Activated CD8-positive, alpha-beta memory T cell treated with anti-CD3 and anti-CD28 coated beads for 1 hour (primary cell): ENCODE measurements at places on chromosomes 1 and 21.

DNA sequence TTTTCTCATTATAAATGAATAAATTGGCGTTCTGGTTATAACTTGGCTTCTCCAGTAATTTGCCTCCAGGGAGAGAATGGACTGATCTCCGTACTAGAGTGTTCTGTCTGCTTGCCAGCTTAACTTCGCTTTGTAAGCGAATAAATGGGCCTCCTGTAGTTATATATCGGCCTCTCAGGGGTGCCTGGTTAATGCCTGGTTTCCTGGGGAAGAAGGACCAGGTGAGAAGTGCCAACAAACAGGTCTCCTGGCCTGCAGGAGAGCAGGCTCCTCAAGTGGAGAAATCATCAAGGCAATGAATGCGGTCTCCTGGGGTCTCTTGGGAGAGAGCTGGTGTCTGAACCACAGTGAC, 107.4 kb upstream of the SERBP1 start:
- DNase-seq, result no peak

DNA sequence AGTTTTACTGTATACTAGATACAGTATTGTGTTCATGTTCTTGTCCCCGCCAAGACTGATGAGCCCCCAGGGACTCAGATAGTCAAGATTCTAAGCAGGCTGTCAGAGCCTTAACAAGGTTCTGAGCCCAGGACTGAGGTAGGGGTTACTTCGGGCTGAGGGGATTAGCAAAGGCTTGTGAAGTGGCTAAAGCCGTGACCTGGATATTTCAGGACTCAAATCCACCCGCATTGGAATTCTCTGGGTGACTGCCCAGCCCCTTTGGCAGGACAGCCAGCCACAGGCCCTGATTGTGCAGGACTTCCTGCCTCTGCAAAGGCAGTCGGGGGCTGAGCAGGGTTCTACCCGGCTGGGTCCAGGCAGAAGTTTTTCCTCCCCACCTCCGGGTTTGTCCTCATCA, at the start of gene PLA2G5:
Gene PLA2G5, plus strand, starts transcription at position 321 of the 400 bp plus-strand sequence. CDS start 14,637 bp downstream, outside the sequence.
- DNase-seq, result no peak

DNA sequence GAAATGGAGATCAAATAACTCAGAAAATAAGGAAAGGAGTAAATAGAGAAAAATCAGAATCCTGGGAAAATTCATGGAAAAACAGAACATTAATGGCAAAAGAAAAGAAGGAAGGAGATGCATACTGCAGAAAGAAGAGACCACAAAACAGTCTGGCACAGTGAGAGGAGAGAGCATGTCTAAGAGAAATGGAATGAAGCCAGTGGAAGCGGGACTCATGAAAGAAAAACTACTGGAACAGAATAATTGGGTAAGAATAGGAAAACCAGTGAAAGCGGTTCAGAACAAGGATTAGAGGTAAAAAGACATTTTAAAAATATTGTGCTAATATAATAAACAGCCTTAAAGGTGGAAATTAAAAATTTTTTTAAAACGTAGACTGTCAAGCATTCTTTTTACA, 93.6 kb upstream of the GREM2 start:
- DNase-seq, result no peak

DNA sequence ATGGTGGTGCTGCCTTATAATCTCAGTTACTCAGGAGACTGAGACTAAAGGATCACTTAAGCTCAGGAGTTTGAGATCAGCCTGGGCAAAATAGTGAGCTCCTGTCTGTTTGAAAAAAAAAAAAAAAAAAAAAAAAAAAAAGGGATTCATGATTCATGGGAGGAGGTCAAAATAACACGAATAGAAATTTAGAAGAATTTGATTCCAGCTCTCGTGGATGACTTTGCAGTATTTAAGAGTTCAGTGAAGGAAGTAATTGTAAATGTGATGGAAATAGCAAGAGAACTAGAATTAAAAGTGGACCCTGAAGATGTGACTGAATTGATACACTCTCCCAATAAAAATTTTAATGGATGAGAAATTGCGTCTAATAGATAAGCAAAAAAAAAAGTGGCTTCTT, 15.8 kb downstream of the AUNIP start:
- DNase-seq, result no peak

- no peak for DNase-seq
These were observed 113.9 kb upstream of the DPT start for GRCh38 chr1:168842916-168843315.

- no peak for DNase-seq
These were observed 27.3 kb downstream of the ZNF691 start for GRCh38 chr1:42873670-42874069.

GRCh38 chr1:2073382-2074230, 23.4 kb downstream of the PRKCZ start:
- DNase-seq, result no peak

DNA sequence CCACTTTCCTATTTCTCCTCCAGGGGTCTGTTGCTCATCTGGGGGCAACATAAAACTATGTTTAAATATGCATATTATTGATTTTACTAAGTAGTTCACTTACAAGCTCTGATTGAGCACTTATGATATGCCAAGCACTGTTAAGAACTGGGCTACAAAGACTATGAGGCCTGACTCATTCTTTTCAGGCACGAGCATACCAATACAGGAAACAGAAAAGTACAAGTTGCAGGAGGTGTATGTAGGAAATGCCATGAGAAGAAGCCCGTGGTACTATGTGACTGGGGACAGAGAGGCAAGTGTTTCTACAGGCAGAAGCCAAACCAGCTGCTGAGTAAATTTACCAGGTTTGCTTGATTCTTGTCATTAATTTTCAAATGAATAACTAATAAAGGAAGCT, 120.4 kb upstream of the PTGFR start:
- no peak for DNase-seq

- no peak for DNase-seq
These were observed 18.4 kb downstream of the RIT1 start for GRCh38 chr1:155892796-155893195.

GRCh38 chr1:161017756-161018630, 3.0 kb downstream of the F11R start:
- no peak for DNase-seq

DNA sequence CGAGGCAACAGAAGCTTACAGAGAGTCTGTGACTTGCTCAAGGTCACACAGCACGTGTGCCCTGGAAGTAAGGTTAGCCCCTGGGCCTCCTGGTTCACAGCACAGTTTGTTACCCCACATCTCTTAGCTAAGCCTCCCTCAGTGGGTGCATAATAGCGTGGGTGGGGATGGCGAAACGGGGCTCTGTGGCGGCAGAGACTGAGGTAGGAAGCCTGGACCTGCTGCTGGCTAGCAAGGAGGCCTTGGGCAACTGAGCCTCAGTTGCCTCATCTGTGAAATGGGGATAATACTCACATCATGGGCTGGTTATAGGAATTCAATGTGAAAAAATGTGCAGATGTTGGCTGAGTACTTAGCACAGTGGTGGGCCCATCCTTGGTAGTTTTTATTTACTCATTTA, 596 bp downstream of the PADI4 start:
- no peak for DNase-seq

DNA sequence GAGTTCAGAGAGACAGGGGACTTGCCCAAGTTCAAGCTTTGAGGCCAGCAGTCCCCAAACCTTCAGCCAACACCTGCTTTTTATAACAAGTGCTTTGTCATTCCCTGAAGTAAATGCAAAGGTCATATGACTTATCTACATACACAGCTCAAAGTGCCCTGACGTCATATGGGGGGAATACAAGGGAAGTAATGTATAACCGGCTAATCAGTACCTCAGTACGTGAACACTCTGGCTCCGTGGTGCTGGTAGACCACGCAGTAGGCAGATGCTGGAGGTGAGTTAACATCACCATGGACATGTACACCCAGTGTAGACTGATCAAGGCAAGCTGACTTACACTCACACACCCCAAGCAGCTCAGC, 60.0 kb downstream of the BACE2 start:
- DNase-seq, result no peak

- DNase-seq, result no peak
These were observed 28.1 kb upstream of the AK4 start for GRCh38 chr1:65119951-65120350.

- no peak for DNase-seq
These were observed 29.3 kb upstream of the BCAS2 start for GRCh38 chr1:114610546-114611245.

DNA sequence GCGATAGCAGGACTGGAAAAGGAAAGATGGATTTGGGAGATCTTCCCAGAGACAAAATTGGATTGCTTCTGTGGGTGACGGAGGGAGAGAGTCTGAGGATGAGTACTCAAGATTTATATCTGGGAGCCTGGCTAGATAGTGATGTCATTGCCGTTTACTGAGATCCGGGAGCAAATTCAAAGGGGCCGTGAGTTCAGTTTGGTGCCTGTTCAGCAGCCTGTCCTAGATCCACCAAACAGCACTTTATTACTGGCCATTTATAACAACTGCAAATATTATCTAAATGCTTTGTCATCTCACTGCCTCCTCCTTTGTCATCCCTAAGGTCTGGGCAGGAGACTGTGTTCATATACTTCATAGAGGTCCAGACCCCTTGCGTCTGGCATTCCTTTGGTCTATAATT, 29.2 kb downstream of the MAPKAPK2 start:
- no peak for DNase-seq

DNA sequence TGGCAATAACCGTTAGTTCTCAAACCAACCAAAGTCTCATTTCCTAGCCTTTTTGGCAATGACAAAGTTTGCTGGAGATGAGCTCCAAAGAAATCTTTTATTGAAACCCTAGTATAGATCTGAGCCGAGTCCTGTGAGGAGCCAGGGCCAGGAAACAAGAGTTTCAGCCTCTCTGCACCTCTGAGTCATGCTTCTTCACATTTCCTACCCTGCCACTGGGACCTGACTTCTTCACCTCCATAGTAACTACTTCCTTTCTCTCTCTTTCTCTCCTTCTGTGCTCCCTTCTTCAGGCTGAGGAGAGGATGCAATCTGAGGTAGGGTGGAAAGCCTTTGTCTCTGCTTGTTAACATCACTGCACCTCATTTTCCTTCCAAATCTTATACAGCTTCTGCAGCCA, 38.7 kb upstream of the IPO9 start:
- no peak for DNase-seq

GRCh38 chr1:91781901-91782622, 103.9 kb downstream of the TGFBR3 start:
- no peak for DNase-seq

DNA sequence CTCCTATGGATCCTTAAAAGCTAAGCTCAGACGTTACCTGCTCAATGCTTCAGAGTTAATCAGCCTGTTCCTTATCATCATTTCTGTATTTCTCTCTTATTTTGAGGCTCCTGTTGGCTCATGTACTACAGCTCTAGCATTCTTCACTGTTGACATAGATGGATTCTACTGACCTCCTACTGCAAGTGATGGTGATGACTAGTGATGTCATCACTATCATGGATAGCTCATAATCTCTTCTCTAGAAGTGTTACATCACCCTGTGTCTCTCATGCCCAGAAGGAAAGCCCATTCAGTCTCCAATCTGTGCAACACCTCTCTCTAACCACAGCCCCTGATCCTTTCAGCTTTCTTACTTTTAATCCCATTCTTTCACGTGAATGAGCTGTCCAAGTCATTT, 168.2 kb upstream of the DPT start:
- DNase-seq, result no peak

- DNase-seq, result peak; percentile 40
These were observed at the start of gene ELOA for GRCh38 chr1:23743287-23744152. ELOA (plus strand) TSS chr1:23743471; CDS start chr1:23743504, 33 bp downstream.

DNA sequence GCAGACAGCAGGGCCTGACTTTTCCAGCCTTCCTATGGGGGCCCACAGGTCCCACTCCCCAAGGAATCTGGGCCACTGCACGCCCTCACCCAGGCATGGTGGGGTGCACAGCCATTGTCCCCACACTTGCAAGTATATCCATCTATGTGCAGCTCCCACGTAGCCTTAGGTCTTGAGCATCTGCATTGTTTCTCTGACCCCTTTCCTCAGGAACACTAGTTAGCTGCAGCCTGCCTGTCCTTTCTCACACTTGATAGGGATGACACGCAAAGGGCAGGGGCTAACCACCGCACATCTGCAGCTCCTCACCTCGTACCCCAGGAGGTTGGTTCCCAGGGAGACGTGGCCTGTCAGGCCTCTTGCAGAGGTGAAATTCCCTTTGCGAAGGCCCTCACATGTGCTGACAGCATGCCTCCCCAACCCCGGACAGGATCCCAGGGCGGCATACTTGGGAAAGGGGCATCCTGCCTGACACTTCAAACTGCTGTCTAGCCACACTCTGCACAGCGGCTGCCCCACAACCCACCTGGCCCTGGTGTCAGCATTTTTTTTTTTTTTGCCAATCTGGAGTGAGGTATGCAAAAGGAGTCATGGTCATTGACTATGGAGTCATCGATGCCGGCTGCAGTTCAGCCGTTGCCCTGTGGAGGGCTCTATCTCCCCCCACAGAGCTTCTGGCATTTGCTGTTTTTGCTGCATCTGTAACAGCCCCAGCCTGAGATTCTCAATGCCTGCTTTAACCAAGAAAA, 5.0 kb downstream of the JMJD4 start:
- DNase-seq, result no peak

GRCh38 chr1:8947127-8947691, 1.5 kb downstream of the CA6 start:
- no peak for DNase-seq

DNA sequence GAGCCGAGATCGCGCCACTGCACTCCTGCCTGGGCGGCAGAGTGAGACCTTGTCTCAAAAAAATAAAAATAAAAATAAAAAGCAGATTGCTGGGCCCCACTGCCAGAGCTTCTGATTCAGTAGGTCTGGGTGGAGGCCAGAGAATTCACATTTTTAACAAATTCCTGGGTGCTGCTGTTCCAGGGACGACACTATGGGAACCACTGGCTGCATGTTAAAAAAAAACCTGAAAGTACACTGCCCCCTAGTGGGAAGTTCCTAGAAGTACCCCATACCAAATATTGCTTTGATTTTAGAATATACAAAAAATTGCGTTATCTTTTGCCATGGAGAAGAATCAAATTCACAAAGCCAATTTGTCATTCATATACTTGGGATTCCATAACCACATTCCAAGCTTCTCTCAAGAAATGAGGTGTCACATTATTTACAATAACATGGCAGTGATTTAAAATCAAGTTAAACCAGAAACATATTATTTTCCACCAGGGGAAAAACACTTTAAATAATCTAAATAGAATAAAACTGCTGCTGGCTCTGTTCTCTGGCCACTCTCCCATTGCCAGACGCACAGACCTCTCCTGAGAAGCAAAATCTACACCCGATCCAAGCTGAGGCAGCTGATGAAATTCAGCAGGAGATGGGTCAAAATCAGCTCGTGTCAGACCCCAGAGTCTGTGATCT, 27.4 kb downstream of the SYF2 start:
- DNase-seq, result no peak

- no peak for DNase-seq
These were observed 13.4 kb upstream of the SLC6A17 start for GRCh38 chr1:110136911-110137310.

GRCh38 chr1:178118524-178118923, 24.6 kb downstream of the RASAL2 start:
- DNase-seq, result no peak
